Testis (tissue), 5 donors: ENCODE measurements at places on chromosomes 7 and 10. TPM values are rescaled to one million over a fixed set of nuclear protein-coding genes. Genes with fewer than 3 reads are reported as not detected.

DNA sequence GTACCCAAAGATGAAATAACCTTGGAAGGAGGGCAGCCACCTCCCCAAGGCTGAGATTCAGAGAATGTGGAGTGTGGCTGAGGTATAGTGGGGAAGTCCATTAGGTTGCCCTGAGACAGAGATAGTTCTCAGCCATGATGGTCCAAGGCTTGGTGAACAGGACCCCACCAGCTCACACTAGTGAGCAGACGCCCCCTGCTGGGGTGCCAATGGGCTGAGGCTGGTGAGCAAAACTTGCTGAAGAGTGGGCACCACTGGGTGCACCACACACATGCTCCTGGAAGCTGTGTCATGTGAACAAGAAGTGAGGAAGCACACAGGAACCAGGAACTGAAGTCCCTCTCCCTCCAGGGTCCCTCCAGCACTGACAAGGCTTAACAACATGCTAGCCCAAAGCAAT lies 8.9 kb downstream of the FBXL13 start:
- DNase-seq: no peak

The FBXL13 gene
- total RNA-seq: 21.1 TPM

DNA sequence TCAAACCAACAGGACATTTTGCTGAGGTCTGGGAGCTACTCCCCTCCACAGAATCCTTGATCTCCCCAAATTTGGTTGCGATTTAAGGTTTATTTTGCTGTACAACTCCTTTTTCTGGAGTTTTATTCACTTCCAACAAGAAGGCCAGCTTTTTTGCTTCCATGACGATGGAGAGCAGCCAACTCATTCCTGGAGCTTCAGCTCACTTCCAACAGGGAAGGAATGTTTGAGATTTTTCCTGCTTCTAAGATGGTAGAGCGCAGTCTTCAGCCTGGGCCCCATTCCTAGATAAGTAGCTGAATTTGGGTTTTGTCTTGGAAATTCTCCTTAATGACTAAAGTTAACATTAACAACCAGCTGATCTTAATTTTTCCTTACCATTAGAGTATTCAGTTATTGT lies 30.9 kb upstream of the CREB3L2 start:
- no peak for DNase-seq

DNA sequence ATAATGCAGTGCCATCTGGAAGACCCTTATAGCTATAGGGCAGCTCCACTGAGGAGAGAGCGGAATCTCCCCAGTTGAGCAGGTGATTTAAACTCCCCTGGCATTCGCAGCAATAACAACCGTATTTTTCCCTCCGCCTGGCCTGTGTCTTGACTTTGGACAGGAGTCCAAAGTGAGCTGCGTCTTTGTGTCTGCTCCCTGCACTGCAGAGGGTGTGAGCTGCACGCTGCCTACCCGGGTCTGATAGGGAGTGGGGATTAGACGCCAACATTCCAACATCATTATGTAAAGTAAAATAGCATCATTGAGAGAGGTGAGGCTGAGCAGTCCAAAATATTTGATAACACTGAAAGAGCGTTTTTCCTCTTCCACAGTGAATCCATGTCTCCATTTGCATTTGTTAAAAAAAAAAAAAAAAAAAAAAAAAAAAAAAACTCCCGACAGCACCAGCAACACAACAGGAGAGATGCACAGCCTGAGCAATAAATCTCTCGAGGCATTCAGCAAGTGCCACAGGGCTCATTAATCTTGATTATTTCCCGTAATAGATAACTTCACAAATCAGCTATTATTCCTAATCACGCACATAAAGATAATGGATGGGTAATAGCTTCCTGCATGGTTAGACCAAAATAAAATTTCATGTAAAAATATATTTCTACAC lies 68.6 kb downstream of the CELF2 start:
- no peak for DNase-seq

DNA sequence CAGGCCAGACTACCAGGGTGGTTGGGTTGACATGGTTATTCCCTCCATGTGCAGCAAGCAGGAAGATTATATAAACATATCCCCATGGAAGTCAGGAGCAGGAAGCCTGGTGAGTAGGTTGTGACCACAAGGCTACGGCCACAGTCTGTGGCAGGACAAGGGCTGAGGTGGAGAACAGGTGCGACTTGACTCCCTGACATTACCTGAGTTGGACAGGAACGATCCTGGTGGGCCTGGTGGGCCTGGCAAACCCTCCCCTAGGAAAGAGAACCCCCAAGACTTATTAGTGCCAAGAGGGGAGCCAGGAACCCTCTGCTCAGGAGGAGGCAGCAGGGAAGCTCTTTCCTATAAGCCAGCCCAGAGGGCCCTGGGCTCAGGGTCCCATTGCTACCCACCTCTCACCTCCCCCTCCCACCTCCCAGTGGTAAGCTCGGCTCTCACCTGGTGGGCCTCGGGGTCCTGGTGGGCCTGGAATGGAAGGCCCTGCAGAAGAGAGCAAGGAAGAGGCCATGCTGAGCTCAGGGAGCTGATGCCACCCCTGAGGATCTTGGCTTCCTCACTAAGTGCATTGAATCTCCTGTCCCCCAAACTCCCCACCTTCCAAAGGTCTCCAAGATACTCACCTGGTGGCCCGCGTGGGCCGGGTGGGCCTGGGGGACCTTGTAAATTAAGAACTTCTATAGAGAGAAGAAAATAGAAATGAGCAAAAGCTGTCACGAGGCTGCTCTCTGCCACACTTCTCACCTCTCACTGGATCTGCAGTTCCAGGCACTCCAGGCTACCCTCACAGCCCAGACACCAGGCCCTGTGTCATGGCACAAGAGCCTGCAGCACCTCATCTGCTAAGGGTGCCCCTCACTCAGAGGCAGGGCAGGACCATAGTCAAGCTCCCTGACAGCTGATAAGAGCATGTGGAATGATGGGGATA lies 44.6 kb downstream of the COL17A1 start:
- no peak for DNase-seq

DNA sequence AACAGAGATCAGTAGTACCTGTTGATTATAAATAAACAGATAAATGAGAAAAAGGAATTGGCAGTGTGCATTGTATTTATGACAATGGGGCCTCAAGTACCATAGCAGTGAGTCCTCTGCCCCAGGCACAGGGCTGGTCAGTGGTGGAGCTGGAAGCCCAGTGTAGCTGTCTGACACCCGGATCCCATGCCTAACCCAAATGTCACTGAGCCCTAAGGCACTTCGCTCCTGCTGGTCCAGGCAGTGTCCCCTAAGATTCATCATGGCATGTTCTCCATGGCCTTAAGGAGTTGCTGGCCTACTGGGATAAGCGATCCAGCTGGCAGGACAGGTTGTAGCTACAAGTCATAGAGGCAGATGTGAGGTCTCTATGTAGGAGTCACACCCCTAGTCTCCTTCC lies 3.3 kb upstream of the ZNF736 start:
- DNase-seq: no peak

- DNase-seq: no peak
These were observed 20.2 kb upstream of the IKZF1 start for GRCh38 chr7:50284296-50284695.

DNA sequence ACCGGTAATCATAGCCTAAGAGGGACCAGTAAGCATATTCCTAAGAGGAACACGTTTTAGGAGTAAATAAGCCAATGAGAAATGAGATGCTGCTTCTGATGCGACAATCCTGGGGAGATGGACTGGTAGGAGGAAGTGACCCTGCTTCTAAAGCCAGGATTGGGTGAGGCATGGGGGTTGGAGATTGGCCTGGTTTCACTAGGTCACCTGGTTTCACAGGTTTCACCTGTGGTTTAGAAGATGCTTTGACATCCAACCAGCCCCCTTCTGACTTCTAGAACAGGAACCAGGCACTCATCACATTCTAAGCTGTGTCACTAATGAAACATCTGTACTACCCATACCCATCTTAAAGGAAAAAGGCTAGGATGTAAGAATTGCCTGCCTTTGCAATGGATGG lies 53.0 kb upstream of the BAMBI start:
- no peak for DNase-seq

GRCh38 chr10:34222359-34222758 lies 592.7 kb downstream of the PARD3 start:
- DNase-seq: no peak

GRCh38 chr7:54961391-54961790 lies 57.4 kb upstream of the EGFR start:
- DNase-seq: no peak

The KDM7A gene
- total RNA-seq: 24.7 TPM
